Activated CD8-positive, alpha-beta memory T cell treated with anti-CD3 and anti-CD28 coated beads for 1 hour (primary cell): ENCODE measurements at places on chromosomes 3 and 15.

- no peak for DNase-seq
These were observed 1342.9 kb downstream of the SI start for GRCh38 chr3:163735394-163735793.

DNA sequence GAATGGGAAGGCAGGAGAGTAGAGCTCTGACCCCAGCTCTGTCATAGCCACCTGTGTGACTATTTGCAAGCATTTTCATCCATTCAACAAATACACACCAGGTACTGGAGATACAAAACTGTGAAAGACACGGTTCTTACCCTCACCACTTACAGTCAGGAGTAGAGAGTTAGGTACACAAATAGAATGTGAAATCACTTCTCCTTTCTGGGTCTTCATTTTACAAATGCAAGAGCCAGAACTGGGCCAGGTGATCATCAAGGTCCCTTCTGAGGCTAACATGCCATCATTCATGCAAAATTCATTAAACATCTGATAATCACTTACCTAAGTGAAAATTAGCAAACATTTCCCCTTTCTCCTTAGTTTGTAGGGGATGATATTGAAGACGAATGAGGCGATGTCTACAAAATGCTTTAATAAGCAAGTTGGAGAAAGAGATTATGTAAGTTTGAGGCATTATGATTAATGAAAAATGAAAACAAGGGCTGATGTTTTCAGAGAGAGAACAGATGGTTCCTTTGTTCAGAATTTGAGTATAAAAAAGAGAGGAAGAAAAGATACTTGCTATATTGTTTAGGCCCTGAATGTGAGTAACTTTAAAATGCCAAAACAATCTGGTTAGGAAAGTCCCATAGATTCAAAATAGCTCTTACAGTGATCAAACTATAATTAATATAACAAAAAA lies 88.6 kb downstream of the LPP start:
- no peak for DNase-seq

DNA sequence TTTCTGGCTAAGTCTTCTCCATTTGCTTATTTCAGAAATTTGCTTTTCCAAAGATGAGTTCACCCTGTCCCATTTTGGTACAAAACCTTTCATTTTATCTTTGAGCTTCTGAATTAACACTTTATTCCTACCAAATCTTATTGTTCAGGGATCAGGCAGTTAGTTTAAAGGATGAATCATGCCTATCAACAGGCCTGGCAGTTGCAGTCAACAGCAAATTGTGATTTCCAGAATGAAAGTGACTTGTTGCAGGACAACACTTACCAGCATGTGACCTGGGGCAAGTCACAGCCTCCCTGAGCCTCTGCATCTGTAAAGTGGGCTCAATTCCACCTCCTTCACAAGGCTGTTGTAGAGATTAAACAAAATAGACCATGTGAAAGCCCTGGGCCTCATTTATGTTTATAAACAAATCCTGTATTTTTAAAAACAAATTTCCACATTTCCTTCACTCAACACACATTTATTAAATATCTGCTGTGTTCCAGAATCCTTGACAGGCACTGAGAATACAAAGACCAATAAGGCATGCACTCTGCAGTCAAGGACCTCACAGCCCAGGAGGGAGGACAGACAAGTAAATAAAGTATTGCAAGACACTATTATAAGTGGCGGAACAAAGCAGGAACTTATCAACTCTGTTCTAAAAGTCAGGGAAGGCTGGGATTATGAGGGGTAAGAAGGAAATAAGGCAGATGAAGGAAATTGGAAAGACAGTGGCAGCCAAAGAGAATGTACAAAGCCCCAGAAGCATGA lies 359.1 kb upstream of the IL12A start:
- no peak for DNase-seq

DNA sequence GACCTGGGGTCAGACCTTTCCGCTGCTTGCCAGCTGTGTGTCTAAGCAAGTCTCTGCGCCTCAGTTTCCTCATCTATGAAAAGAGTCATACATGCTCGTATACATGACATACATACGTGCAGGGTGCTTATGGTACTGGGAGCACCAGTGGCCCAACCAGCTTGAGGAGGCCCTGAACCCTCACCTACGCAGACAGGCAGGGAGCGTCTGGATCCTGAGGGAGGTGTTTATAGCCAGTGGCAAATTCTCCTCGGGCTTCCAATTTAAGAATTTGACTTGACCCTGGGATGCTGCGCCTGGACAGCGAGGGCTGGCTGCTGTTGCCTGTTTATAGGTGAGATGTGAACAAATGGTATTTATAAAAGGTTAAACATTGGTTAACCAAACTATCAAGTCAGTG lies 17.7 kb upstream of the FGD5 start:
- no peak for DNase-seq

DNA sequence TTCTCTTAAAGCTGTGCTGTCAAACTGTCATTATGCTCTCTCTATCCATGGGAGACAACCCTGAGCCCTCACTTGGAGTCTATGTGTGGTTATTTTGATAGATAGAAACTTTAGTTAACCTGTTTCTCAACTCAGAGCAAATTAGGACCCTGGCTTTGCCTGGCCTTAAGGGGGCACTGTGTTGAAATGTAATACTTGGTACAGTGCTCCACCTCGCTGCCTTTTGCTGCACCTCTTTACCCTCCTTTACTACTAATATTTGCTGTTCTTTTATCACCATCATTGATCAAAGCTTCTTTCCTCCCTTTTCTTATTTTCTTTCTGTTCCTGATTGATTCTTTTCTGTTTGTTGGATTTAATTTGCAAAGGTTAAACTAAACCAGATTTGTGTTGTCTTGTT lies 34.3 kb downstream of the STT3B start:
- no peak for DNase-seq

GRCh38 chr3:192957441-192958021 lies 39.9 kb upstream of the MB21D2 start:
- no peak for DNase-seq

- no peak for DNase-seq
These were observed 648.7 kb upstream of the DPPA4 start for GRCh38 chr3:109985943-109986555.

- no peak for DNase-seq
These were observed 67.2 kb downstream of the ST6GAL1 start for GRCh38 chr3:186997473-186997939.

DNA sequence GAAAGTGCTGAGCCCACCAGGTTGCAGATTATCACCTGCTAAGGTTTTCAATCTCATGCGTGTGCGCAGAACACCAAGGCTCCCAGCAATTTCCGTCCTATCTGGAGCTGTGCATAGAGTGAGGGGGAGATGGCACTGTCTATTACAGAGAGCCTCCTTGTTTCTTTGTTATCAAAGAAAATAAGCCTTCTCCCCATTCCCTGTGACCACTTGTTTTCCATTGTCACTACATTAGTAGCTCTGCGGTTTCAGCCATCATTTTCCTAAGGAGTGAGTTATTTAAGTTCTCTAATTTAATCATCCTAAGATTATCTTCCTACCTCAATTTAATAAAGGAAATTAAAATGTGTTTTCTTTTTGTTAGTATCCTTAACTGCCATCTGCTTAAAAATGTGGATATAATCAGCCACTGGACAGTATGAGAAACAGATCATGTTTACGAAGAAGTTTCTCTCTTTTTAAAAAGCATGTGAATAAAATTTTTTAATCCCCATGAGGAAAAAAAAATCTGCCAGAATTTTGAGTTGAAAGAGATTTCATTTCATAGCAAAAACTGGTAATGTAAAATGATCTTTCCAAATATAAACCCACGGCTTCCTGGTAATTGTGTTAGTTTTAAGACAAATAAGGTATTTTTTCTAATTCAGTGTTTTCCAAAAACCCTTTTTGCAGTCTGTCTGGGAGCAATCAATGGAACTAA lies 172.3 kb upstream of the UBE2E1 start:
- DNase-seq: no peak

- no peak for DNase-seq
These were observed 23.9 kb upstream of the PIGZ start for GRCh38 chr3:196992461-196993065.

- DNase-seq: no peak
These were observed 201.0 kb upstream of the GBE1 start for GRCh38 chr3:81962396-81962795.

DNA sequence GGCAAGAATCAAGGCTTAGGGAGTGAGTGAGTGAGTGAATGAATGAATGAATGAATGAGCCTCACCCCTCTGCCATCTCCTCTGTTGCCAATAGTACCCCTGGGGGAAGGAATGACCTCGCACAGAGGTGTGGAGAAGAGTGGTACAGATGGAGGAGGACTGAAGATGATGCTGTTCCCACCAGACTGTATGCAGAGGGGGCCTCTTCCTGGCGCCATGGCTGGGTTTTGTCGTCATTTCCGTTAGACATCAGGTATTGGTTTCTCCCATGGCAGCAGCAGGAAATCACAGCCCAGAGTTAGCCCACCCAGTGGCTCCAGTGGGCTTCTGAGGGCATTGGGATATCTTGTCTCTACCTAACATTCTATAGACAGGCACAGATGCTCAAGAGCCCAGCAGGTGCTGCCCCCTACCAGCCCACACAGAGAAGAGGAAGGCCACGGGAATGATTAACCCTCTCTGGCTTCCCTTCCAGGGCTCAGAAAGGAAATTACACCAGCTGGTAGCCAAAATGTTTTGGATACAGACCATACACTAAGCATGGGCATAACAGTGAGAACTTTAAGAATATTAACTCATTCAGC lies 109.8 kb upstream of the SLC6A11 start:
- no peak for DNase-seq

- DNase-seq: no peak
These were observed 97.7 kb downstream of the TP63 start for GRCh38 chr3:189728915-189729314.

- DNase-seq: no peak
These were observed 345.3 kb downstream of the CHST2 start for GRCh38 chr3:143464850-143465249.

- DNase-seq: no peak
These were observed 51.6 kb upstream of the TCF12 start for GRCh38 chr15:56866803-56867202.

- no peak for DNase-seq
These were observed 119.9 kb downstream of the LMLN start for GRCh38 chr3:198079771-198080520.

DNA sequence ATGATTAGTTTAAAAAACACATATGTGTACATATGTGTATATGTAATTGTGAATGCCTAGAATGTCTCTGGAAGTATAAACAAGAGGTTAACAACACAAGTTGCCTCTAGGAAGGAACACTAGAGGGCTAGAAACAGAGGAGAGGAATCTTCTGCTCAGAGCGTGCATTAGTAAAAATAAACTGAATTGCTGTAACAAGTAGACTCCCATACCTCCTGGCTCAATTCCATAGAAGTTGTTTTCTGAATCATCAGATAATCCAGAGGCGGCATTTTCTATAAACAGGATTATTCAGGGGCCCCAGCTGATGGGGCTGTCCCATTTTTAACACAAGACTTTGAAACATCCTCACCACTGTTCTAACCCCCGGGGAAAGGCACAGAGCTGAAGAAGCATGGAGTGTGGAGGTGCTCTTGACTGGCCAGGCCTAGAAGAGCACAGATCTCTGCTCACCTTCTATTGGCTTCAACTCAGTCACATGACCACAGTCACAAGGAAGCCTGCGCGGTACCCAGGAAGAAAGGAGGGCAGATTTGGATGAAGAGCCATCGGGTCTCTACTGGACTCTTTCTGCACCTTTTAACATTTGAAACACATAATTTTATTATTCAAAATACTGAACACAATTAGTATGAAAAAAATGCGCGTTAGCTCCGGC lies 145.7 kb downstream of the TLE3 start:
- no peak for DNase-seq

DNA sequence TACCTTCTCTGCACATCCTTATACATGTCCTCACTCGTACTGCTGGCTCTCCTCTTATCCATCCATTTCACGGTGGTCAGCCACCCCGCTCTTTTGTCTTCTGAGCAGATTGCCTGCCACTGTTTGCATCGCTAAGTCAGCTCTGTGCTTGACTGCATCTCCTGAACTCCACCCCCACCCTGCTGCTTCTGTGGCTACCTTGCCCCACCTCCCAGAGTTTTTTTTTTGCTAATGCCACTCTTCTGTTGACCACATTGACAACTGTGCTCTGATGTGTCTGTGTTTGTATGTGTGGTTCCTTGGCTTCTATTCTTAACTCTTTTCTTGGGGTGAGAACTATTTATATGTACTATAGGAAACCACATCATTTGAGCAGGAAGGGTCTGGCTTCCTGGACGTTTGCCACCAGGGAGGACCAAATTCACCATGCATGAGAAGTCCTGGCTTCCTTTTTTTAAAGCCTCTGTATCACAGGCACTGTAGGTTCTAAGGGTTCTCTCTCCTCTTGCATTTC lies 12.8 kb upstream of the MTMR10 start:
- no peak for DNase-seq

DNA sequence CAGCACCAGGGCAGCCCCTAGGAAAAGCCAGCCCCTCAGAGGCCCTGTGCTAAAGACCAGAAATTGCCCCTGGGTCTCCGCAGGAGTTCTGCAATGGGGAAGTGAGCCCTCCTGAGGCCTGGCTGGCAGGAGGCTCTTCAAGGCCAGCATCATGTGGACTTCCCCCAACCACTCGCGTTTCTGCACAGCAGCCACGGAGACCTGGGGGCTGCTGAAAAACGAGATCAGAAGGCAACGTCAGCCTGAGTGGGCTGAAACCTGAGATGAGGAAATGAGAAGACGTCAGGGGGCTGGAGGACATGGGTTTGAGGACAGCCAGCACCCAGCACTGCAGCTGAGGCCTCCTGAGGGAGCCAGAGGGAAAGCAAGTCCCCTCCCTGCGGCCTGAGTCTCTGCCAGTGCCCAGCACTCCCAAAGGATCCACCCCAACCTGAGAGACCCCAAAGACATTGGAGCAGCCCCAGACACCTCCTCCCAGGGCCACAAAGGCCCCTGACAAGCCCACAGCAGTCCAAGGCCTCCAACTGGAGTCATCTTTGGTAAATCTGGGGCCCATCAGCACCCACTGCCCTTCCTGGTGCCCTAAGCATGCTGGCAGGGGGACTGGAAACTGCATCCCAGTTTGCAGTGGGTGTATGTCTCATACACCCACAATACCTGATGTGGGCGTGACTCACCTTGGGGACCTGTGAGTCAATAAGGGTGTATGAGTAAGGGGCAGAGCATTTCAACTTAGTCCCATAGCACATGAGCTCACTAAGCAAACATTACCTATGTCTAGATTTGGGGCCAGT lies 29.2 kb upstream of the CYP11A1 start:
- no peak for DNase-seq

GRCh38 chr3:68699541-68699940 lies 232.8 kb downstream of the TAFA4 start:
- DNase-seq: no peak

DNA sequence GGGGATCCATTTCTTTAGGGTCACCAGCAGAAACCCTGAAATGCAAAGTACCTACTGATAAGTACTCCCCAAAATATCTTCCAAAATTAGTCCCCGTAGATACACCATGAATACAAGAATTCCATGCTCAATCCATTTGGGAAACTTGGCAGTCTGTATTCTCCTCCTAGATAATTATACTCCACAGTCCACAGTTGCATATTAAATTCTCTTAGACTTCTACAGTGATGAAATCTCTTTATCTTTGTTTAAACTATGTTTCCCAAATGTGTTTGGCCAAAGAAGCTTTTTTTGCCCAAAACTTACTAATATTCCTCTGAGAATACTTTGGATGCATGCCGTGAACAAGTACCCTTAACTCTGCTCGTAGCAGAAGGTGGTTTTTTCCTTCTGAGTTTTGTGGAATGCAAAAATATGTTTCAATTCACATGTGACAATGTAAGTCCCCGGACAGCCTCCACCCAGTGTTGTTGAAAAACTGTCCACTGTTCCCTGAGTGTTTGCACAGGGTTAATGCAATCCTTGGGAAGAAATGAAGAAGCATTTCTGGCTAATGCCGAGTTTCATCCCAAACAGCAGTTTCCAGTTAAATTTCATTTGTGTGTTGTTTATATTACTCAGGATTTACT lies 126.7 kb downstream of the ARNT2 start:
- no peak for DNase-seq

- no peak for DNase-seq
These were observed 206.9 kb downstream of the RPLP1 start for GRCh38 chr15:69659454-69660050.
